ENCODE measurements at places on chromosomes 11 and 22.

- DNase-seq: peak; percentile 51
Observed at GRCh38 chr11:75420224-75421034, 12.6 kb downstream of the KLHL35 start.

DNA sequence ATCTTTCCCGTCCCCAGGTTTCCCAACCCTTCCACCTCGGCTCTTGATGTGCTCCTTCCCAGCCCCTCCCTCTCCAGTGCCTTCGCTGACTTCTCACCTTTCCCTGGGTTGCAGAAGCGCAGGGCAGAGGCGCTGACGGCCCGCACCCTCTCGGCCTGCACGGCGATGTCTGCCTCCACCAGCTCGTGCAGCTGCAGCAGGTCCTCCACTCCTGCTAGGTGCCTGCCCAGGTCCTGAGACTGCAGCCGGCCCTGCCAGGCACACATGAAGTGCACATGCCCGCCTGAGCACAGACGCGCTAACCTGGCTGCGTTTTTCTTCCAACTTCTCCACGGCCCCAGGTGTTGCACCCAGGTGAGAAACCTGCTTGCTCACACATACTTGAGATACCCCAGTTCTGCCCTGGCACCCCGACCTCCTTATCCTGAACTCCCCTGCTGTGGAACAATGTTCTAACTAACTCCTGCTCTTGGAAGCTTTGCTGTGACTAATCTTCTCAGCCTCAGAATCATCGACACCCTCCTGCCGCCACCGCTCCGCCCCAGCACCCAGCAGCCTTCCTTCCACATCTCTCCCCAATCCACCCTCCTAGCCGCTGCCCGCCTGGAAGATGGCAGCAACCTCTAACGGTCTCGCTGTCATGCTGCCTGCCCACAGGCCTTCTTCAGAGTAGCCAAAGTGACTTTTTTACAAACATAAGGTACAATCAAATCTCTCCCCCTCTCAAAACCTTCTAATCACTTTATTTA is 23.3 kb downstream of the SPTBN2 start:
- no peak for DNase-seq

DNA sequence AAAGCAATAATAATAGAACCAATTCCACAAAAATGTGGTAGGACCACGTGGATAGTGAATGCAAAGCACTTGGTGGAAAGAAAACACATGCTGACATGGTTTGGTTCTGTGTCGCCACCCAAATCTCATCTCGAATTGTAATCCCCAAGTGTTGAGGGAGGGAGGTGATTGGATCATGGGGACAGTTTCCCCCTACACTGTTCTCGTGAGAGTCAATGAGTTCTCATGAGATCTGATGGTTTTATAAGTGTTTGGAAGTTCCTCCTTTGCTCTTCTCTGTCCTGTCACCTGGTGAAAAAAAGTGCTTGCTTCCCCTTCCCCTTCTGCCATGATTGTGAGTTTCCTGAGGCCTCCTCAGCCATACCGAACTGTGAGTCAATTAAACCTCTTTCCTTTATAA is 421.9 kb upstream of the CADM1 start:
- DNase-seq: no peak

- DNase-seq: no peak
Observed at GRCh38 chr11:133893381-133893780, 48.1 kb upstream of the SPATA19 start.

DNA sequence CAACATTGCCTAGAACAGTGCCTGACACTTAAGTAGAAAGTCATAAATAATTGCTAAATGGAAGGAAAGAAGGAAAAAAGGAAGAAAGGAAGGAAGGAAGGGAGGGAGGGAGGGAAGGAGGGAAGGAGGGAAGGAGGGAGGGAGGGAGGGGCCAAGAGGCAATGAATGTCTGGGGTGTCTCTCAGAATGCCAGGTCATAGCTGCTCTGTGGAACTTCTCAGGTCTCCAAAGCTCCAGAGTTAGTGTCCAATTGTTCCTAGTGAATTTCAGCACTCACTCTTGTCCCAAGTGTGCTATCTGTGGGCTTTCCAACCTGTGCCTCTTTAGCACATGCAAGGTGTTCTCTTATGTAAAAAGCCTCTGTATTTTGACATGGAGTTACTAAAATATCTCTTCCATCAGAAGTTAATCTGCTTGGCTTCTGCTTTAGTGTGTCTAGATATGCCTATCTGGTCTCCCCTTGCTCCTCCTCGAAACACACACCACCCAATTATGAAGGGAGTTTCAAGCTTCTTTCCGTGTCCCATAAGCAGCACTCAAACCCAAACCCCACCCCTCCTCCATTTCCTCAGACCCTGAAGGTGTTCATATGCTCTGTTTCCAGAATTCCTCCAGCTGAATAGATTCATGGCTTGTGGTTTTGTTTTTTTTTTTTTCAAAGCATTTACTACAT is 56.5 kb downstream of the FAM76B start:
- no peak for DNase-seq

DNA sequence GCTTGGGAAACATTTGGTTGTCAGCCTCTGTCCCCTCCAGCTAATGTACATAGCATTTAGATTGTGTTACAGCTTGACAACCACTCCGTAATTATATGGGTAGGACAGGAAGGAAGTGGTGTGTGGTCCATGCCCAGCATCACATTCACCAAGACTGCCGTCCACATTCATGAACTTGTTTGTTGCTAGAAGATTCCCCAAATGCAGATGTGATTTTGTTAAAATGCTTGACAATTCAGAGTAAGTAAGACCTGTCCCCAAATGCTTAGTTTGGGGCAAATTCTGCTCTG is 1482.7 kb downstream of the TBC1D22A start:
- no peak for DNase-seq

DNA sequence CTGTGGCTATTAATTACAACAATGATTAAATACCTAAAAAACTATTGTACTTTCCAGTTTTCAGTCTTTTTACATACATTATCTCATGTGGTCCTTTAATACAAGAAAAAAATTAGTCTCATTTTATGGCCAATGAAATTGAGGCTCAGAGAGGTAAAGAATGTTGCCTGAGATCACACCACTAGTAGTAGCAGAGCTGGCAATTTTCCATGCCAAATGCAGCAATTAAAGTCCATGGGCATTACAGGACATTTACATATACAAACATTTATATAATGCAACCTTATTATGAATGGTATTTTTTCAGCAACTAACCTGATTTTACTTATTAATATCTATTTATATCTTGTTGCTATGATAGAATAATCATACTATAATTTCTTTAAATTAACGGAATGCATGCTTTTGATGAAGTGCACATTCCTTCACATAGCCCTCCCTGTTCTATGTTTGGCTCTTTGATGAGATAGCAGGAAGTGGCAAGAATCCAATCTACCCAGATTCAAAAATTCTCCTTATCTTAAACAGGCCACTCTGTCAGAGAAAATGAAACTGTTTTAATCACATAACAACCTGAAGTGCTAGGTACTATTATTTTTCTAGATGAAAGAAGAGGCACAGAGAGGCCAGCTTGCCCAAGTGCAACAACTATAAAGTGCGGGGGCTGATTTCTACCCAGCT is 120.9 kb upstream of the LDLRAD3 start:
- no peak for DNase-seq

GRCh38 chr11:68843052-68843561 is 1.4 kb upstream of the CPT1A start:
- peak; percentile 89 for DNase-seq

GRCh38 chr11:2807025-2807681 is 78.4 kb downstream of the CDKN1C start:
- peak; percentile 58 for DNase-seq

GRCh38 chr11:105912666-105913065 is 109.4 kb downstream of the MSANTD4 start:
- no peak for DNase-seq

DNA sequence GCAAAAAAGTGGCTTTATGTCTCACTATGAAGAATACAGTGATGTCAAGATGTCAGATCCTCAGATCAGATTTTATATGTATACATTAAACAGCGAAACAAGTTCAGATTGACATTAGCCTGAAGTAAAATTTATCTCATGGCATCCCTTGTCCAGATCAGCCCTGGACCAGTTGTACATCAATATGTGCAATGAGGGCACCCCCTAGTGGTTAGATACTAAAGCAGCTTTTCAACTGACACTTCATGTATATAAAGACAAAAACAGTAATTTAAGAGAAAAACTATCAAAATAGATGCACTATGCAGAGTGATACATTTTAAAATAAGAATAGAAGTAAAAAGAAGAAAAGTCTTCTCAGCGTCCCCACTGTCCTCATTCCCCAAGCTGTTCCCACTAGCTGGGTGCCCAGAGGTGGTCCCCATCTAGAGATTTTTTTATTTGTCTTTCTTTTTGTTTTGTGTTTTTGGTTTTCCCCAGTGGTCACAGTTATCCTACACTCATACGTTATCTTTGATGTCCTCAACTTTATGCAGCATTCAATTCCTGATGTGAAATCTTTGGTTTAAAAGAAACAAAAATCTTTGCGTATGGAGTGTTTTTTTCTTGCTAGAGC is 2193.4 kb upstream of the RAG2 start:
- peak; percentile 82 for DNase-seq

GRCh38 chr11:79209540-79210266 is 231.1 kb downstream of the TENM4 start:
- peak; percentile 45 for DNase-seq

DNA sequence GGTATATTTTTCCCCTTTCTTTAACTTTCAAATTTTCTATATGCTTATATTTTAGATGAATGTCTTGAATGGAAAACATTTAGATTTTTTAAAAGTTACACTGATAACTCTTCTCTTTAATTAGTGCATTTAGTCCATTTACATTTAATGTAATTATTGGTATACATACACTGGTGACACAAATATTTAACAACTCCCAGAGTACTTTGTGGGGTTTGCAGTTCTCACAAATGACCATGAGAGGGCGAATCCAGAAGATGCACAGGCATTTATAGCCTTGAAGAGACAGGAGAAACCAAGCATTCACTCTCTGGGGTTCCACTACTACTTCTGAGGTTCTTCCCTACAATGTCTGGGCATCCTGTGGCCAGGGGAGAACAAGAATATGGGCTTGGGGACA is 125.1 kb downstream of the TIMP3 start:
- DNase-seq: peak; percentile 25

DNA sequence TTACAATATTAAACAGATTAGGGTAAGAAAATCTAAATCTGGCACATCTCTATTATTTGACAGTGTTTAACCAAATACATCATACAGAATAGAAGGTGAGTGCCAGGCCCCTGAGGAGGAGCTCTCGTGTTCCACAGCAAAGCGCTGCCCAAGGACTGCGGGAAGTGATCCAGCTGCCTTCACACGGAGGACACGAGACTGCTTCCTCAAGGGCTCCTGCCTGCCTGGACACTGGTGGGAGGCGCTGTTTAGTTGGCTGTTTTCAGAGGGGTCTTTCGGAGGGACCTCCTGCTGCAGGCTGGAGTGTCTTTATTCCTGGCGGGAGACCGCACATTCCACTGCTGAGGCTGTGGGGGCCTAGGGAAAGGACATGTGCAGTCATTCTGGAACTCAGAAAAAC is 71.1 kb downstream of the NCAPD3 start:
- peak; percentile 27 for DNase-seq

- DNase-seq: no peak
Observed at GRCh38 chr22:47169801-47170140, 407.3 kb downstream of the TBC1D22A start.

GRCh38 chr11:9760193-9760575 is 96.3 kb downstream of the SWAP70 start:
- DNase-seq: peak; percentile 40
